ENCODE measurements at places on chromosomes 4 and X.

DNA sequence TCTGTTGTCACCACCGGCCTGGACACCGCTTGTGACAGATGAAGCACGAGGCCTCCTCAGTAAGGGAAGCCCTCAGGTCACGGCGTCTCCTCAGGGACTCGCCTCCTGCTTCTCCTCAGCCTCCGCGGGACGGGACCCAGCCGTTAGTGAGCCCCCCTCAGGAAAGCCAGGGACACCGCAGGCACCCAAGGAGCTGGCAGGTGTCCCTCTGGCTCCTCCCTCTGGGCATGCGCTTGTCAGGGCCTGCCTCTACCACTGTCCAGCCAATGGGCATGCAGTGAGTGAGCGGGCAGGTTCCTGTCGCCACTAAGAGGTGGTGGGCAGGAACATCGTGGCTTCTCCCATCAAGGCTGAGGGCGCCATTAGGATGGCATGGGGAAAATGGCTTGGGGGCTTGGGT is 23.5 kb upstream of the CT55 start:
- DNase-seq, result no peak

- peak; percentile 91 for DNase-seq
Observed at GRCh38 chrX:77910108-77910840, at the start of gene ATP7A. ATP7A (plus strand) TSS chrX:77910693; CDS start chrX:77971642, 60,949 bp downstream.

GRCh38 chr4:138573246-138573645 is 331.1 kb upstream of the SLC7A11 start:
- DNase-seq, result no peak

DNA sequence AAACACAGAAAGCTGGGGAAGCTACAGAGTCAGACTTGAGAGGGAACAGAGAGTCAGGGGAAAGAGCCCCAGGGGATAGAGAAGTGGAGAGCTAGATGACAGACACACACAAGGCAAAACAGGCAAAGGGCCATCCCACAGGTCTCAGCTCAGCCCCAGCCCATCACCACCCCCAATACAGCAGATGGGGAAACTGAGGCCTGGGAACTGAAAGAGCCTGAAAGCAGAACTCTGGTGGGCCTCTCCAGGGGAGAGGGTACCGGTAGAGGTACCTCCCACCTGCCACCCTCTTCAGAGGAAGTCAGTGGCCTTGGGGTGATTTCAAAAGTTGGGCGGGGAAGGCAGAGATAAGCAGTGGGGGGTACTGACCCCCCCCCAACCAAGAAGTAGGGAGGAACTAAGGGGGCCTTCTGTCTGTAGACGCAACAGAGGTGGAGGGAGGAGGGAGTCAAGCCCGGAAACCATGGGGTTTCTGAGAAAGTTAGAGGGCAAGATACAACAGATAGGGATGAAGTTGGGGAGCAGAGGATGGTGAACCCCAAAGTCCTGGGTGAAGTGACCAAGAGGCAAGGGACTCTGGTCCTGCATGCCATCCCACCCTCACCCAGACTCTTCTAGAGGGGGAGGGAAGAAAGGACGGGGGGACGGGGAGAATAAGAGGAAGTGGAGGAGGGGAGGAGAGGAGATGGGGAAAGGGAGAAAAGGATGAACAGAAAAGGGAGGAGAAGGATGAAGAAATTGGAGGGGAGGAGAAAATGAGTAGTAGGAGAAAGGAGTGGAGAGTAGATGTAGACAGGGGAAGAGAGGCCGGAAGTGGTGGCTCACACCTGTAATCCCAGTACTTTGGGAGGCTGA is 3.2 kb downstream of the GATA1 start:
- DNase-seq, result no peak

GRCh38 chr4:172725581-172725980 is 443.0 kb upstream of the GALNT7 start:
- DNase-seq, result no peak

DNA sequence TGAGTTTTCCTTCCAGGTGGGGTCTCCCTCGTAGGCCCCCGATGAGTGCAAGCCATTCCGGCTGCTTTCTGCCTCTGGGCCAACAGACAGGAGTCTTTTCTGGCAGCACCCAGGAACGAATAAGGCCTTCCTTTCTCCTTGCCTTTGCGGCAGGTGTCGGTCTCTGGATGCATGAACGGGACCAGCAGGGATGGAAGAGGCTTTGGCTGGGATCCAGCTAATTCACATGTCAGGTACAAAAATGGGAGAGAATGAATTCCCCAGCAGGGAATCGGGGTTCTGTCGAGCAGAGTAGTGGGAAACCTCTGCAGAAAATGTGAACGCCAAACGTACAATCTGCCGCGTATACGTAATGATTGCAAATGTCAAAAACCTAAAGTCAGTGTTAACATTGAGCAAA is 146.1 kb upstream of the TBL1X start:
- DNase-seq, result no peak

- no peak for DNase-seq
Observed at GRCh38 chrX:6614506-6614905, 79.6 kb upstream of the VCX3A start.

- no peak for DNase-seq
Observed at GRCh38 chrX:68947882-68948605, 119.2 kb downstream of the EFNB1 start.

GRCh38 chr4:39732728-39733127 is 34.8 kb downstream of the UBE2K start:
- DNase-seq, result no peak

DNA sequence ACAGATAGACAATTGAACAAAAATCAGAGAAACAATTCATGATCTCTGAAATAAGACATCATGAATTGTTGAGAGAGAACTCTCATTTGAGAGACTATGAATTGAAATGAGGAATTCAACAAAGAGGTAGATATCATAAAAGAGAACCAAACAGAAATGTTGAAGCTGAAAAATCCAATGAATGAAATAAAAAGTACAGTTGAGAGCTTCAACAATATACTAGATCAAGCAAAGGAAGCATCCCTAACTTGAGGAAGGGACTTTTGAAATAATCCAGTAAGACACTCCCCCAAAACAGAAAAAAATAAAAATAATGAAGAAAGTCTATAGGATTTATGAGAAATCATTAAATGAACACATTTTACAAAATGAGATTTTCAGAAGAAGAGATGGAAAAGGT is 310.0 kb upstream of the PCDH10 start:
- DNase-seq, result no peak

All from activated CD4-positive, alpha-beta T cell treated with anti-CD3 and anti-CD28 coated beads, Interleukin-2, amount 50 U/mL, for 48 hours (primary cell).